ENCODE measurements at places on chromosomes 6 and 20. TPM values are rescaled to one million over a fixed set of nuclear protein-coding genes. Genes with fewer than 3 reads are reported as not detected.

The PROKR2 gene
- total RNA-seq: not detected

The KCNQ2 gene
- total RNA-seq: 0.40 TPM

The TCP1 gene
- total RNA-seq: 147 TPM

The CRYBG1 gene
- 3.1 TPM for total RNA-seq

The MANEA gene
- 8.1 TPM for total RNA-seq

The DYNLT2 gene
- total RNA-seq: 0.74 TPM

The FAM184A gene
- 25.5 TPM for total RNA-seq

The MTFR2 gene
- not detected for total RNA-seq

The RBBP8NL gene
- total RNA-seq: not detected

The LY86 gene
- total RNA-seq: 2.2 TPM

The TOP1 gene
- total RNA-seq: 31.1 TPM

Measured in gastroesophageal sphincter (tissue), 4 donors.